ENCODE measurements at places on chromosomes 5 and 9.

DNA sequence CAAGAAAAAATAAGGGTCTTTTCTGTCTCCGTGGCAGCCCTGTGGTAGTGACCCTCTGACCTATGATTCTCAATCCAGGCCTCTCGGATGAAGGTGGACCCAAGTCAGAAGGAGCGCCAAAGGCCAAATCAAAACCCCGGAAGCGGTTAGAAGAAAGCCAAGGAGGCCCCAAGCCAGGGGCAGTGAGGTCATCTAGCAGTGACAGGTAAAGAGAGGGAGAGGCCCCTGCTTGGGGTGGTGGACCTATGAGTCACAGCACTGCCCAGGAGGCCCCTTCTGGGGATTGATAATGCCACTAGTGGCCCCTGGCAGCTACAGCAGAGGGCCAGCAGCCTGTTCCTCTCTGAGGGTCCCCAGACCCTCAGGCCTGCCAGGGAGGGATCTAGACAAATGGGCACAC lies 6.4 kb upstream of the SLC2A8 start:
- DNase-seq: no peak

- DNase-seq: no peak
Observed at GRCh38 chr9:92948038-92948534, 763 bp downstream of the FGD3 start.

GRCh38 chr5:154364771-154365170 lies 81.0 kb upstream of the SAP30L start:
- no peak for DNase-seq

DNA sequence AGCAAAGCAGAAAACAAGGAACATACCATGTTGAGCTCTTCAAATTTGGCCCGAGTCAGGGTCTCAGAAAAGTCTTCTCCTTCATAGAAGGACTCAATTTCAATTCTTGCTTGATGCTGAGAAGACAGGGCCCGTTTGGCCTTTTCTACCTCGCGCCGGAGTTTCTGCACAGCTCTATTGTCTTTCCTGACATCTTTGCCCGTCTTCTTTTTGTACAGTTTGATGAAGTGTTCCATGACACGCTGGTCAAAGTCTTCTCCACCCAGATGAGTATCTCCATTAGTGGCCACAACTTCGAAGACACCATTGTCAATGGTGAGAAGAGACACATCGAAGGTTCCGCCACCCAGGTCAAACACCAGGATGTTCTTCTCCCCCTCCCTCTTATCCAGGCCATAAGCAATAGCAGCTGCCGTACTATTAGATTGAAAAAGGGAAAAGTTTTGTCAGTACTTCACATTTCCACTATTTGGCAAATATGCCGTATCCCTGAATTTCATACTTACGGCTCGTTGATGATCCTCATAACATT lies 2.2 kb downstream of the HSPA5 start:
- no peak for DNase-seq

DNA sequence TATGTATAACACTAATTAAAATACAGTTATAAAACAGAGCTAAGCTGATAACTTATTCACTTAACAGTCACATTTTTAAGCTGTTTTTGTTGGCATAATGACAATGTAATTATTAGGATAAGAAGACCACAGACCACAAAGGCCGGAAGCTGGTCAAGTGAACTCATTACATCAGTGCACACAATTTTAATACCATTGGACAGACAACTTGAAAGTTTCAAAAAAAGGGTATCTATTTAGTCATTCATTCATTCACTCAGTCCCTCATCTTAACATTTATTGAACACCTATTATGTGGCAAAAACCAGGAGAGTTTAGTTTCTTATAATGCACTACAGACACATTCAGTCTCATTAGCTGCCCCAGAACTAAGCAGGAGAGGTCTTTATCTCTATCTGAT lies 11.6 kb downstream of the ERP44 start:
- DNase-seq: no peak

- DNase-seq: no peak
Observed at GRCh38 chr5:38450627-38451026, 105.8 kb downstream of the LIFR start.

DNA sequence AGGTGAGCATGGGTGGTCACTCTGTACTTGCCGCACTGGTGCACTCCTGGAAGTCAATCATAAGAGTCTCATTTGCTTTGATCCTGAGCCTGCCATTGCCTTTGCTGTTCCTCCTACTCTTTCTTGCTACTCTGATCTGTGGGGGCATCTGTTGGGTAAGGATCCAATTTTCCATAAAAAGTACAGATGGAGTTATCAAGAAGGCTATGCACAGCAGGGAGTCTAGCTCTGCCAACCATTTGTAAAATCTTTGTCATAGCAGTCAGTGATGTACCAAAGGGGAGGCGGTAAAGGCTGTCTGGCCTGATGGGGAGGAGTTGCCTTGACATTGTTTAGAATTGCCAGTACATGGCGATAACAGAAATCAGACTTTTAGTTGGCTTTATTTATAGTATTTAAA lies 109.0 kb upstream of the PLPPR1 start:
- no peak for DNase-seq

DNA sequence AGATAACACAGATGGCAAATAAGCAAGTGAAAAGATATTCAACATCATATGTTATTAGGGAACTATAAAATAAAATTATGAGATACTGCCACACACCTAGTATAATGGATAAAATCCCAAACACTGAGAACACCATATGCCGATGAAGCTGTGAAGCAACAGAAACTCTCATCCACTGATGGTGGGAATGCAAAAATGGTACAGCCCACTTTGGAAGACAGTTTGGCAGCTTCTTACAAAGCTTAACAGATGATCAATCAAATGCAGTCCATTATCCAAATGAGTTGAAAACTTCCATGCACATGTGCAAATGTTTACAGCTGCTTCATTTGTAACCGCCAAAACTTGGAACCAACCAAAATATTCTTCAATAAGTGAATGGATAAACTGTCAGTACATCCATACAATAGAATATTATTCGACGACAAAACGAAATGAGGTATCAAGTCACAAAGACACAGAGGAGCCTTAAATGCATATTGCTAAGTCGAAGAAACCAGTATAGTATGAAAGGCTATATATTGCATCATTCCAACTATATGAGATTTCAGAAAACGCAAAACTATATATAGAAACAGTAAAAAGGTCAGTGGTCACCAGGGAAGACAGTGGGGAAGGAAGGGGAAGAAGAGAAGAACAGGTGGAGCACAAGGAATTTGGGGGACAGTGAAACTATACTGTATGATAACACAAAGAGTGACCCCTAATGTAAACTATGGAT lies 14.9 kb downstream of the PFDN1 start:
- DNase-seq: no peak

DNA sequence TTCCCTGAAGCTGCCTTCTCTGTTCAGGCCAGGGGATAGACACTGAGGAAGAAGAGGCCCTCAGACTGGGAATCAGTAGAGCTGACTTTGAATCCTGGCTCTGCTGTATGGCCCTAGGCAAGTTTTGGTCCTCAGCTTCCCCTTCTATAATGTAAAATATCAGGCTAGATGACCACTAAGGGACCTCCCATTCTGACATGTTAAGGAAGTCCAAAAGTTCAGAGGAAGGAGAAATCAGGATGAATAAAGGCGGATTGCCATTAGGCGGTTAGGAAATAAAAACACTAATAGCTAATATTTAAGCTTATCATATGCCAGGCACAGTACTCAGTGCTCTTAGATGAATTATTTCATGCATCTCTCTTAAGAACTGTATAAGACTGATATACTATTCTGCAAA lies 8.9 kb upstream of the TNIP1 start:
- DNase-seq: no peak

GRCh38 chr5:143014017-143014651 lies 244.0 kb downstream of the ARHGAP26 start:
- DNase-seq: no peak

DNA sequence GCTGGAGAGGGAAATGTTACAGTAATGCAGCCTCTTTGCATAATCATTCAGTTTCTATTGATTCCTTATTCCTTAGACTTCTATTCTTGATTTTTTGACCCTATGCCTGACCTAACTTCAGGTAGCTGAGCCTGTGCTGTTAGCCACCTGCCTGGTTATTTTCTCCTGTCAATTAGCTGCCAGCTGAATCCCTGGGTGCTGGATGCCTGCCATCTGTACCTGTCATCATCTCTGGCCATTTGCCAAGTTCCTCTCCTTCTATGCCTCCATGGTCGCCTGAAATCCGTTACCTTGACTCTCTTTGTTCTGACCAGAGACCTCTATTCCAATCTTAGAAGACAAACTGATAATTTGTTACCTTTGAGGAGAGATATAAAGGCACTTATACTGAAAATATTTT lies 178.3 kb downstream of the CAVIN4 start:
- DNase-seq: no peak

- no peak for DNase-seq
Observed at GRCh38 chr5:123868881-123869280, 356.9 kb downstream of the CSNK1G3 start.

DNA sequence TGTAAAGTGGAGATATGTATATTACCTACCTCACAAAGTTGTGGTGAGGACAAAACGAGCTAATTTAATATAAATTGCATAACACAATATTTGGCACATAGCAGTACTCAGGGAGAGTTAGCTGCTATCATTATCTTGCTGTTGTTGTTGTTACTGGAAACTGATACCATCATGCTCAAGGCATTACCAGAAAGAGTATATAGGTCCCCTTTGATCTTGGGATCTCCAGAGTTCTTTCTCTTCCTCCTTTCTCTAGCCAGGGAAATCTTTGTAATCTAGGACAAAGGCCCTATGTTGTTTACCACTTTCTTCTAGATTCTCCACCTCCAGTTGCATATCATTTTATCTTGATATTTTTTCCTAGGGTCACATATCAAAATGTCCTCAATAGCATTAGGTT lies 114.8 kb upstream of the RASA1 start:
- DNase-seq: no peak

GRCh38 chr9:98009936-98010335 lies 26.8 kb downstream of the ANP32B start:
- DNase-seq: no peak

- DNase-seq: no peak
Observed at GRCh38 chr5:50623666-50624065, 42.8 kb upstream of the PARP8 start.

Measured in stimulated activated CD8-positive, alpha-beta memory T cell treated with anti-CD3 and anti-CD28 coated beads, Interleukin-4, amount 100 ng/mL, for 1 hour (primary cell).